ENCODE measurements at places on chromosomes 5 and 9.

DNA sequence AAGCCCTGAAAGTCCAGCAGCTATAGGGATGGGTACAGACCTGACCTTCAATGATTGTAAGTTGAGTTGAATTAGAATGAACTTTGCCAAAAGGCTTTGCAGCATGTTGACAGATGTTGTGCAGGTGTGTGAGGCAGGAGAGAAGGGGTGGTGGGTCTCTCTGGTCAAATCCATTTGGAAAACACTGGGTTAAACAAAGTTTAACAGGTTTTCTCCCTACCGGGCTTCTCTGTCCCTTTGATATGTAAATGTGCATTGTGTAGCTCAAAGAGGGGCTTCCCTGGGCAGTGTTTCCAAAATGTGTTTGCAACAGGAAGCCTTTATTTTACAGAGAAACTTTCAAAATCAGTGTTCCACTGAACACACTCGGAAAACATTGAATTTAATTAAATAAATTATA lies 72.1 kb upstream of the BRINP1 start:
- DNase-seq: no peak

DNA sequence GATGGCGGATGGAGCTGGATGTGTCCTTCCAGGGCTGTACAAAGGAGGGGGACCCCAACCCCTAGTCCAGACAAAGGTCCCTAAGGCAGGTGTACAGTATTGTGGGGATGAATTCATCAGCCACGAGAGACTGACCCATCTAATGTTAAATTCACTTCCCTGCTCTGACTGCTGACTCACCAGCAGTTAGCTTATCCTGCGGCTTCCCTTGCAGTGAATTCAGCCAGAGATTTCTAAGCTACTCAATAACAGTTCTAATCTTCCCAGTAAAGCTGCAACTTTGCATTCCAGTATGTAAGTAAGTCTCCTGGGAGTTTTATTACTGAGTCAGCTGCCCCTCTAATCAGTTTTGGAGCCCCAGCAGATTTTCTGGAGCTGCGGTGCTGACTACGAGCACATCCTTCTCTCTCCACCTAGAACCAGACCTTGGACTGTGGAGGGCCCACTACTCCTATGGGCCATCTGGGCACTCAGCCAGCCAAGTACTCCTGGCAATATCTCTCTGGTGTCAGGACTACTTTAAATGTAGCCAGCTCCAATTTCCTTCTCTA lies 16.1 kb downstream of the B4GALT1 start:
- peak; percentile 99 for DNase-seq

DNA sequence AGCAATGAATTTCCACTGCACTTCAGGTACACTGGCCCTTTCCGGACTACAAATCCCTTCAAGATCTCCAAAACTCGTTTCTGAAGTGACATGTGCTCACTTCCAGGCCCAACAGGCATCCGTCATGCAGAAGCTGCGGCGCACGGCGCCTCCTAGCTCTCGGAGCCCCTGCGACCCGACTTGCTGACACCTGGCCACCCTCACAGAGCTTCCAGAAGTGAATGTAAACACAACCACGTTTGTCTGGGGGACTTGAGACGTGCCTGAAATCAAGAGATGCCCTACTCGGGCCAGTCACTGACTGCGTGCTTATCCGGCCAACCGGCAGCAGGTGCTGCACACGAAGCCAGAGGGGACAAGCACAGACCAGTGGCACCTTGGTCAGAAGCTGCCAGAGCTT lies 4.9 kb upstream of the LHX3 start:
- DNase-seq: no peak

DNA sequence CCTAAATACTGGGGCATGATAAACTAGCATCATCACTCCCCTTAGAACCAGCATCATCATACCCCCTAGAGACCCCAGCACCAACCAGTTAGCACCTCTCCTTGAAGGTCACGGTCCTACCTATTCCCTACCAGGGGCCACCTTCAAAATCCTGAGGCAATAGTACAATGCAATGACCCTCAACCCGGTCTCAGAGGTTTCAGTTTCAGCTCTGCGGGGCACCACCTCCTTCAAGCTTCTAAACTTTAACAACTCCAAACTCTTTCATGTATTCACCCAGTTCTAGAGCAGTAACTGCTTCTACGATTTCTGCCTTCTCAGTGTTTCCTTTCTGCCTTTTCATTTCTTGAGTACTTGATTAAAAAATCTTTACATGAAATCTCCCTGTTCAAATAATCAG lies 130.1 kb upstream of the EPB41L4A start:
- DNase-seq: no peak

DNA sequence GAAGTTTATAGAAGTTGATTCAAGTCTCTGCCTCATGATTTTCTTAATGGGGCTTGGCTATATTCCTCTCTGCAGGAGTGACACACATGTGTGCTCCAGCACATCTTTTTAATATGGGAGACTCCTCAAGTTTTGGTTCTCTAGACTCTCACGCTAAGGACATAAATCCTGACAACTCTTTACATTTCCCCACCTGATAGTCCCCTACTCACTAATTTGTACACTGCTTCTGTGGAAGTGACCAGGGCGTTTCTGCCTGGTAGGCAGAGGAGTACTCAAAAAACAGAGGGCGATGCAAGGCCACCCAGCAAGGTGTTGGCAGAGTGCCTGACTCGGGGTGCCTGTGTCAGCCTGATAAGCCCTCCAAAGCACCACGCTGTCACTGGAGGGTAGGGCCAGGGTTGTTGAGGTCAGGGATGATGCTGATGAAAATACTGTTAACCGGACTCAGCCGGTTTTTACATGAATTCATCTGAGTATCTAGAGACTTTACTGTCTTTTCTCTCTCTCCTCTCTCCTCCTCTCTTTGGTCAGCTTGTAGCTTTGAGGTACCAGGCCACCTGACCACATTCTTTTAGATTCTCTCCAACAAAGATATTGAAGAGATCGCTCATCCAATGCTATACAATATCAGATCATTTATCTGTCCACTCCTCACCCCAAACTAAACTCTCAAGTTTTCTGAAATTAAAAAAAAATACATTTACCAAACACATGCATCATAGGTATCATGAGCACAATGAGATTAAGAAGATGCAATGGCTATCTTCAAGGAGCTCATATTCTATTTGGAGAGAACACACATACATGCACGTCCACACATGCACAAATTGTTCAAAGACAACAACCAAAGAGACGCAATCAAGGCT lies 205.2 kb downstream of the PIK3R1 start:
- DNase-seq: no peak

- peak; percentile 74 for DNase-seq
Measured at GRCh38 chr5:138352071-138352721, at the start of gene KDM3B. TSS of gene KDM3B (plus strand) at chr5:138352685. CDS start at chr5:138352796, 111 bp downstream.

DNA sequence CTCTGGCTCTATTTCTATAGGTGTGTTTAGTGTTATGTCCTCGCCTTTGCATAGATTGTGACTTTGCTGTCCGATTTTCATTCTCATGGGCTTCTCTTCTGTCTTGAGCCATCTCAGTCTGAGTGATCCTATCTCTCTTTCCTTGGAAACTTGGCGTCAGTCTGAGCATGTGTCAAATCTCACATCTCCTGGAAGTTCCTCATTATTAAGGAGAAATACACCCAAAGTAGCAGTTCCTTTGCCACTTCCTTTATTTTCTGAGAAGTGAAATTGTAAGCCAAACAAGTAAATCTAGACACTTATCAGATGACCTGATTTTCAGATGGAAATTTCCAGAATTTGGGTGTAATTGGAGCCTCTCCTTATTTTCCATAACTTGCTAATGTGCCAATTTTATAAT lies 126.9 kb upstream of the ANKH start:
- no peak for DNase-seq

DNA sequence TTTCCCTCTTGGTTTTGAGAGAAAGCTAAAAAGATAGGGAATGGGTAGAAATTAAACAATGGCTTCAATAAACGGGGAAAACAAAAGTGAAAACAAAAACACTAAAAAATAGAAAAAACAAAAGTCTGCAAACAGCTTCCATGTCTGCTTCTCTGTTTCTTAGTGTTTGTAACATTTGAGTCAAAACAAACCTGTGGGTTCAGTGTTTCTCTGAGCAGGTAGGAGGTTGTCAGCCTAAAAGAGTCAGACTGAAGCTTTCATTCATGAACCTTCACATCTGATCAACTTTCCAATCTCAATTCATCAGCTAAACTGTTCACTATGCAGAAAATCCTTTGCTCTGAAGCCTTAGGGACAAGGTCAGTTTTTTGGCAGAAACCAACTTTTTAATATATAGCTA lies 102.5 kb upstream of the ADAMTS16 start:
- no peak for DNase-seq

DNA sequence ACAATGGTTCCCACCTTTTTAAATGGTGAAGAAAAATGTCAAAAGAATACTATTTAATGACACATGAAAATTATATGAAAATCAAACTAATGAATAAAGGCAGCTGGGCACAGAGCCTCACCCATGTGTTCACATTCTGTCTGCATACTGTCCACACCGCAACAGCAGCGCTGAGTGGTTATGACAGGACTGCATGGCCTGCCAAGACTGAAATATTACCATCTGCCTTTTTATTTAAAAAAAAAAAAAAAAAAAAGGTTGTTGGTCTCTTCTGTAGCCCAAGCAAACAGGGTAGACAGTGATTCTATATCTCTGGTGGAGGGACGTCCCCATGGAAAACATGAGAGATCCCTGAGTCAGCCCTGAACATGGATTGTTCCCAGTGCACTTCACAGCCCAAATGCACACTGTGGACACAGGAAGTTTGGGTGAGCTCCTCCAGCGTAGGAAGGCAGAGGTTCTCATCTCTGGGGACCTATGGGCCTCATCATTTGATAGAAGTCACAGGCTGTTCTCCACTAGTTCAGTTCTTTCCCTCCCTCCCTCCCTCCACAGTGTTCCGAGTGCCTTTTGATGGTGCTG lies 44.9 kb upstream of the SHC3 start:
- peak; percentile 21 for DNase-seq

GRCh38 chr9:120837921-120838320 lies 4.8 kb downstream of the PSMD5 start:
- no peak for DNase-seq

DNA sequence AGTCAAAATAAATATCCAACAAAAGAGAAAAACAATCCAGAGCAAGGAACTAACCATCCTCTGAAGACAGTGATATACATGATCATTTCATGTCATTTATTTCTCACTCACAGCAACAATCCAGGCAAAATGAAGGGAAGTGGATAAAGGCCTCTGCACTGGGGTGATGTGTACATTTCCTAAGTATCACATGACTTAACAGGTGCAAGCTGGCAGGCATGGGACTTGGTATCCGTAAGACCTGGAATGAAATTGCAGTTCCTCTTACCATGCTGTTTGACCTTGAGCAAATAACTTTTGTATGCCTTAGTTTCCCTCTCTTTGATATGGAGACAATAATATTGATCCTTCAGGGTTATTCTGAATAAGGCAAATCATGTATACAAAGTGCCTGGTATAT lies 77.6 kb downstream of the PRLR start:
- no peak for DNase-seq

GRCh38 chr9:4088679-4089078 lies 211.2 kb downstream of the GLIS3 start:
- no peak for DNase-seq

Measured in fibroblast of the aortic adventitia (primary cell).